Stimulated activated CD8-positive, alpha-beta memory T cell treated with anti-CD3 and anti-CD28 coated beads, Interleukin-2, amount 100 ng/mL, for 1 hour (primary cell): ENCODE measurements at places on chromosomes 4 and X.
A peak's percentile ranks its signal among the peaks of the same experiment; 100 is the strongest.

DNA sequence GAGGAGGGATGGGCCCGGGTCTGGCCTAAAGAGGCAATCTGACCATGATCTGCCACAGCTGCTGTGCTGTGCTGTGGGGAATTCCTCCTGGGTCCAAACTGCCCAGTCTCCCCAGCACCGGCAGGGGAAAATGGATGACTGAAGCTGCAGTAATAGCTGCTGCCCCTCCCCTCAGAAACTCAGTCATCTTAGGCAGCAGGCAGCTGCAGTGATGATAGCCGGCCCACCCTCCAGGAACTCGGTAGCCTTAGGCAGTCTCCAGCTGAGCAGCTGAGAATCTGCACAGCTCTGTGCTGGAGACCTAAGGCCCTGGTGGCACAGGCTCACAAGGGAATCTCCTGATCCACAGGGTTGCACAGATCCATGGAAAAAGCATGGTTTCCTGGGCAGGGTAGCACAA lies 113.4 kb upstream of the USP38 start:
- DNase-seq: no peak

DNA sequence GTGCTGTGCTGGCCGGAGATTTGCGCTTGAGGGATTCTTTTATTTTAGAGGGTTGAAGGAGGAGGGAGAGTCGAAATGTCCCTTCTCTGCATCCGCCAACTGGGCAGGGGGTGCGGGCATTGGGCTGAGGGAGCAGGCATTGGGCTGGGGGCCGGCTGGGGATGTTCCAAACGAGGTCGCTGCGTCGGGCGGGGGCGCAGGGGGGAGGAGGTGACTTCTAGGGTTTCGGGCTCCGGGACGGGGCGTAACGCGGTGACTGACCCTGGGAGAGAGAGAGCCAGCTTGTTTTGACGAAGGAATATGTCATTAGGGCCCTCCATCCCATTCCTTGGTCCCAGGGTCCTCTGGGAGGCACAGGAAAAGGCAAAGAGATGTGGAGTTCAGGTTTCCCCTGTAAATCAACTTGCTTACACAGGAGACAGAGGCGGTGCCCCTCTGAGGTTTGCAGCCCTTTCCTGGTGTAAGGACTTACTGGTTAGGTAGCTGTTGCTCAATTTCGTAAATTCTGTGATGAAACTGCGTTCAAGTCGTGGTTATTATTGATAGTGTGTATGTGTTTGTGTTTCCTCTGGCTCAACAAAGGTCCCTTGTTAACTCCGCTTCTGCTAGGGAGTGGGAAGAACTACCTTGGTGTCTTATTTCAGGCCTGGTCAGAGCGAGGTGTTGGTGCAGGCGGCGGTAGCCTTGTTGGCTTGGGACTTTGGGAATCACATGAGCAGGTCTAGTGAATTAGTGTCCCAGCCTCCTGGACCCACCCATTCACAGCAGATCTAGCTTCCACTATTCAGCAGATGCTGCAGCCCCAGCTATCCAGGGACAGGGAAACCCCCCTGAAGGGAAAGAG lies 716 bp downstream of the FHIP1A start:
- no peak for DNase-seq

- DNase-seq: no peak
Observed at GRCh38 chr4:177803151-177803550, 360.9 kb upstream of the AGA start.

DNA sequence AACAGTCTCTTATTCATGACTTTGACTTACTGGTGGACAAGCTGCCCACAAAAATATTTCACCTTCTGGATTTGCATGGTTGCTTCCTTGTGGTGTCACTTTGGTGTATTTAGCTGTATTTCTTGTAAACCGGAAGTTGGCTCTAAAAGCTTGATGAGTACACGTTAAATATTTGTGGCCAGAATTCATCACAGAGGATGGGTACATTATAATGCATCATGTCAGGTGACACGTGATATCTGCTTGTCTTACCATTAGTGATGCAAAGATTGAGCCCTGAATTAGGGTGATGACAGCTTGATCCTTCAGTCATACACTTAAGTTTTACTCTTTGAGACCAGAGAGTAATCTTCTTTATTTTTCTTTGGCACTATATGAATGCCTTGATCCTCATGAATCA lies 188.3 kb upstream of the RPS6KA3 start:
- DNase-seq: no peak

- no peak for DNase-seq
Observed at GRCh38 chrX:112913807-112914206, 73.2 kb upstream of the AMOT start.

- DNase-seq: no peak
Observed at GRCh38 chr4:14028862-14029261, 401.3 kb upstream of the BOD1L1 start.

DNA sequence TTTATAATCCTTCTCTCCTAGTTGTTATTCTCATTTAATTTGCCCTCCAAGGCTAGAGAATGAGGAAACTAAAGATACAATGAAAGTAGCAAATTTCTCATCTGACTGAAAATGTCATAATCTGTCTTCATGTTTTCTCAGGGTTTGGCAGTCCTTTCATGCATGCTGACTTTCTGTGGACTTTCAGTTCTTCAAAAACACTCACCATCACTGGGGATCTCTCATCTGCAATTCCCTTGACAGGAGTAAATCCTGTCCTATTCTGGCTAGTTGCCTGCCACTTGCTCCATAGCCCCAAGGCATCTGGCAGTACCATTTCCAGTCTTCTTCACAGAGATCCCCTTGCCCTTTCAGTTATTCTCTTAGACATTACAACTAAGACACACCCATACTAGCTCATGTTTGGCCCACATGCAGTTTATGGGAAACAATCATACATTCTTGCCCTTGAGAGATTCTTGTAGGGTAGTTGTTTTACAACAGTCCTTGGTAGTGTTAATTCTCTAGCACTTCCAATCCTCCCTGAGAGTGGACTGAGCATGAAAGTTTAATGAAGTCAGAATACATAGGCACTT lies 449.7 kb upstream of the KLHL4 start:
- DNase-seq: no peak

GRCh38 chr4:61841714-61842113 lies 641.6 kb downstream of the ADGRL3 start:
- DNase-seq: no peak

GRCh38 chr4:32824336-32824735 lies 2104.2 kb downstream of the PCDH7 start:
- DNase-seq: no peak

DNA sequence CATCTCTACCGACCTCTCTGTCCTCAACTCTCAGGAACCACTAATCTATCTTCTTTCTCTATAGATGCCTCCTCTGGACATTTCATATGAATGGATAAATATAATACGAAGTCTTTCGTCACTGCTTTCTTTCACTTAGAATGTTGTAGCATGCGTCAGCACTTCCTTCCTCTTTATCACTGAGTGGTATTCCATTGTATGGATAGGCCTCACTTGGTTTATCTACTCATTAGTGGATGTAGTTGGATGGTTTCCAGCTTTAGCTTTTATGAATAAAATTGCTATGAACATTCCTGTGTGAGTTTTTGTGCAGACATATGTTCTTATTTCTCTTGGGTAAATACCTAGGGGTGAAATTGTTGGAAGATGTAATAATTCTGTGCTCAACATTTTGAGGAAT lies 528.2 kb upstream of the FAT1 start:
- DNase-seq: no peak

- no peak for DNase-seq
Observed at GRCh38 chrX:106718709-106719108, 7.8 kb upstream of the RNF128 start.

GRCh38 chr4:101356928-101357327 lies 9.6 kb upstream of the PPP3CA start:
- DNase-seq: no peak

GRCh38 chrX:7378406-7378805 lies 230.5 kb upstream of the PUDP start:
- DNase-seq: no peak

- DNase-seq: no peak
Observed at GRCh38 chr4:33411182-33411581, 2691.0 kb downstream of the PCDH7 start.

GRCh38 chrX:112078606-112079005 lies 4.0 kb downstream of the TRPC5 start:
- DNase-seq: no peak

DNA sequence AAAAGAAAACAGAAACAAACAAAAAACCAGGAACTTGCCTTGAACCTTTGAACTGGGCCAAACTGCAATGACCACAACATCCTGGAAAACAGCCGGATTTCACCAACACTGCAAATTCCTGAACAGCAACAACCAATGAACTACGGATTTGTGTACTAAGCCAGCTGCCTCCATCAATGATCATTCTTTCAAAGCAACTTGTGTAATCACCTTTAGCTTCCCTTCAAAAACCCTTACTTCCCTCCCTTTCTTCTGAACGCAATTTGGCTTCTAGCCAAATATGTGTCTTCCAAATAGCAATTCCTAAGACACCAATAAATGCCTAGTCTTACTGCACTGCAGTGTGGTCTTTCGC lies 98.5 kb upstream of the FAM47C start:
- DNase-seq: no peak

- no peak for DNase-seq
Observed at GRCh38 chr4:7429601-7430078, 5.1 kb downstream of the PSAPL1 start.

- DNase-seq: no peak
Observed at GRCh38 chr4:166501941-166502382, 628.9 kb downstream of the TLL1 start.

DNA sequence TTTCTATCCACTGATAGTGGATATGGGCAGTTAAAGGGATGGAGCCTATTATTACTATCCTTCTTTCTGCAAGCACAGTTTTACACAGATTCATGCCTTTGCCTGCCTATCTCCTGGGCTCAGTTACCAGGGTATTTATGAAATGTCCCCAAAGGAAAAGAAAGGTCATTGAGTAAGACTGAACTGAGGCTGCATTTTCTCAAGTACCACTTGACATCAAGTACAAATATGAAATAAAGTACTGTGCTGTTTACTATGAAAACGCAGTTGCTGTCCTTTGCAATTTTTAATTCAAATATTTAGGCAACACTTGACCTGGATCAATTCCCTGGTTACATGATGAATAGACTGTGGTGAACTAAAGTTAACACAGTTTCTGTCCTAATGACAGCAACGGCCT lies 23.5 kb upstream of the SPANXN4 start:
- DNase-seq: no peak

DNA sequence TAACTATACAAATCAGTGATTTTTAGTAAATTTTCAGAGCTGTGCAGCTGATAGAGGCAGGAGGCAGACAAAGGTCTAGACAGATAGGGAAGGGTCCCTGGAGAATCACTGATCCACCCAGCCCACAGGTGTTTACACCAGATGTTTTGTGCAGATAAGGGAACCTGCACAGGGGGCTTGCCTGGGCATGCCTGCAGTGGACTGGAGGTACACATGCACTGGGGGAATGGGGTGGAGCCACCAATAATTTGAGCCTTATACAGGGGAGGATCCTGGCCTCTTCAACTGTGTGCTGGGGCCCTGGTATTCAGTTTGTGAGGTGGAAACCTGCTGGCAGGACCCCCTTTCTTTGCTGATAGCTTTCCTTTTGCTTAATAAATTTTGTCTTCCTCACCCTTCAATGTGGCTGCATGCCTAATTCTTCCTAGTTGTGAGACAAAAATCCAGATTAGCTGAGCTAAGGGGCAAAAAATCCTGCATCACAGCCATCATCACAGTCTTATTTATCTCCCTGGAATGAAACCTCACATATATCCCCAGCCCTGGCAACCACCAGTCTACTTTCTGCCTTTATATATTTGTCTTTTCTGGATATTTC lies 102.8 kb downstream of the KDM6A start:
- DNase-seq: no peak

DNA sequence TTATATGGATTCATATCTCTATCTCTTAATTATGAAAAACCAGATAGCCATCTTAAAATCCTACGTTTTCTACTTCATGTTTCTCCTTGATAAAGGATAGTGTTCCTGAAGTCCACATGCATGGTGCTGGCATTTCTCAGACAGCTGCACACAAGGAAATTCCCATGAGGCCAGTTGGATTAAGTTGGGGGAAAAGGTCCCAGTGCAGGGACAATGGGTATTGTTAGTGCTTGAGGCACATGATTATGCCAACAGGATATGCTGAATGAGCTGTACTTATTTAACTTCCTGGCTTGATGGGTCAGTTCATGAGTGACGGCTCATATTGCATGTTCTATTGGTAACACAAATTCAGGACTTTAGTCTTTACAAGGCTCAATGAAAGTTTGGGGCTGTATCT lies 913.9 kb upstream of the NDST4 start:
- DNase-seq: no peak

- peak; percentile 8 for DNase-seq
Observed at GRCh38 chrX:76148753-76149152, 24.1 kb upstream of the PBDC1 start.

GRCh38 chrX:120731386-120731785 lies 101.5 kb upstream of the C1GALT1C1 start:
- no peak for DNase-seq

DNA sequence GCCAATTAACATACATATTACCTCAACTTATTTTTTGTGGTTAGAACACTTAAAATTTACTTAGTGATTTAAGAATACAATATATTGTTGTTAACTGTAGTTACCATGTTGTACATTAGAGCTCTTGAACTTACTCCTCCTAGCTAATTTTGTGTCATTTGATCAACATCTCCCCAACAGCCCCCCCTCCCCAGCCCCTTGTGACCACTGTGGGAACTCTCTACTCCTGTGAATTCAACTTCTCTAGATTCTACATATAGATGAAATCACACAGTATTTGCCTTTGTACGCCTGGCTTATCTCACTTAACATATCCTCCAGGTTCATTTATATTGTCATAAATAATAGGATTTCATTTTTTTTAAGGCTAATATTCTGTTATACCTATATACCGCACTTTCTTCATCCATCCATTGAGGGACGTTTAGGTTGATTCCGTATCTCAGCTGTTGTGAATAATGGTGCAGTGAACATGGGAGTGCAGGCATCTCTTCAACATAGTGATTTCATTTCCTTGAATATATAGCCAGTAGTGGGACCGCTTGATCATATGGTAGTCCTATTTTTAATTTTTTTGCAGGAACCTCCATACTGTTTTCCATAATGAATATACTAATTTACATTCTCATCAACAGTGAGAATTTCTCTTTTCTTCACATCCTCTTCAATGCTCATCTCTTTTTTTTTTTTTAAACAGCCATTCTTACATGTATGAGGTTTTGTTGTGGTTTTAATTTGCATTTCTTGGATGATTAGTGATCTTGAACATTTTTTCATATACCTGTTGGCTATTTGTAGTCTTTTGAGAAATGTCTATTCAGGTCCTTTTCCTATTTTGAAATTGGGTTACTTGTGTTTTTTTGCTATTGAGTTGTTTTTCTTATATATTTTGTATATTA lies 66.8 kb downstream of the RAPGEF2 start:
- no peak for DNase-seq

DNA sequence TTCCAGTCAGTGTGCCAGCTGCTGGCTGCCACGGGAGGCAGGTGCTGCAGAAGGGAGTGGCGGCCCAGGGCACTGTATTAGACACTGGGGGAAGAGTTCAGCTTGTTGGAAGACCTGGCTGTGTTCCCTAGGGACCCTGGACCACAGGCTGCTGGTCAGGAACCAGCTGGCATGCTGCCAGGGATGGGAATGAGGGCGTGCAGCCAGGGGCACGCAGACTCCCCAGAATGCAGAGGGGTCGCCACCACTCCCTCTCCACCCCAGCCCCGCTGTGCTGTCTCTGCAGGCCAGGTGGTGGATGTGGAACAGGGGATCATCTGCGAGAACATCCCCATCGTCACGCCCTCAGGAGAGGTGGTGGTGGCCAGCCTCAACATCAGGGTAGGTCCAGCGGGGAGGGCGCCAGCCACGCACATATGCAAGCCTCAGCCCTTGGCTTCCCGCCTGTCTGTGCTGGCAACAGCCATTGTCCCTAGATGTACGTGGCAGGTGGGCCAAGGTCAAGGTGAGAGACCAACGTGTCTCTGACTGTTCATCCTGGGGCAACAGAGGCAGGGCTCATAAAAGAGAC lies 12.3 kb downstream of the ABCD1 start:
- DNase-seq: no peak
